Ovary (tissue), 10 donors: ENCODE measurements at places on chromosomes 7 and 10. TPM values are rescaled to one million over a fixed set of nuclear protein-coding genes. Genes with fewer than 3 reads are reported as not detected.

Gene NRCAM
- 1.3 TPM for total RNA-seq

Gene ENO4
- total RNA-seq: 0.52 TPM

Gene C7orf57
- 0.38 TPM for total RNA-seq

DNA sequence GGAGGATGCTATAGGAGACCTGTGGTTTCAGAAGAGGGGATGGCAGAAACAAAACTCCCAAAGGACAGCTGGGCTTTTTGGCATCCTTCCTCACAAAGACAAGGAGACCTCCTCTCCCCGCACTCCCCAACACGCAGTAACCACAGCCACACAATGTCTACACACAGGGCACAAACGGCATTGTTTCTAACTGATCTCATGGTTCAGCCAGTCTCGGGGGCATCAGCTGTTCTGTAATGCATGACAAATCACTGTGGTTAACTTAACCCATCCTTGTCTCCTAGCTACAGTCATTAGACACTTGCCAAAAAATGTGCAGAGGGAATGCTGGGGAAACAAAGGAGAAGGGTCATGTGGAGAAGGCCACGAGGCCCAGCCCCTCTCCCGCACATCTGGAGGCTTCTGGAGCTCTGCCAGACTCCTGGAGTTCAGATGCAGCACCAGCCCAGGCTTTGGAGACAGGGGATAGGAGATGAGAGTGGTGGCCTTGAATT is 7.6 kb upstream of the ADAMTS14 start:
- no peak for DNase-seq

DNA sequence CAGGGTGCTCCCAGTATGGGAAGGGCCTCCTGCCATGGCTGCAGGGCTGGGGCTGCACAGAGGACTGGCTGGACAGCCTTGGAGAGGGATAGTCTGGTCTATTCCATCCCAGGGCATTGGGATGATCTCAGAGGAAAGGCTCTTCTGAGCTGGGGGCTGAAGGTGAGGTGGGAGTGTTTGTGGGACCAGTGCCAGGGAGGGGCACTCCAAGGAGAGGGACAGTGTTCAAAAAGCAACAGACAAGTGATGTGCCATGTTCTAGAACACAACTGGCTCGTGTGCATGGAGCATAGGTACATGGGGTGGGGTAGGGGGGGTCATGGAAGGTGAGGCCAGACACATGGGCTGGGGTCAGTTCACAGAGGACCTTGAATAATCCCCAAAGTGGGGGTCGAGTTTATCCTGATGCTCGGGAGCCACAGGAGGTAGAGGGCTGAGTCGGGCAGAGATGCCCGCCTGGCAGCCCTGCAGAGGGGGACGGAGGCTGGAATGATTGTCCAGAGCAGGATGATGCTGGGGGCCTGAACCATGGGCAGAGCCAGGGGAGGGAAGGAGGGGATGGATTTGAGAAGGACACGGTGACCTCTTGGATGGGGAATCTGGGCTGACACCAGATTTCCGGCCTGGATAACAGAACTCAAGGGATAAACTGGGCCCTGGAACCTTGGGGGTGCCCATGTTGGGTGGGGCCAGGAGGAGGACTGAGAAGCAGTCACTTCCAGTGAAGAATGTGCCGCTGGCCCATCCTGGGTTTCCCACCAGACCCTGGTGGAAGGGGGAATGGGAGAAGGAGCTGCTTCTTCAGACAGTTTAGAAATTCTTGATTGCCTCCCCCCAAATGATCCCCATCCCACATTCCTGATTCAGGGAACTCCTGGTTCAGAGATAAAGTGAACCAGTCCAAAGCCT is 50.4 kb downstream of the NEURL1 start:
- DNase-seq: no peak
